ENCODE measurements at places on chromosomes 4 and X.

- DNase-seq: no peak
Observed at GRCh38 chrX:21700967-21701366, 42.8 kb upstream of the KLHL34 start.

- peak; percentile 1 for DNase-seq
Observed at GRCh38 chrX:53716328-53717088, 30.0 kb upstream of the HUWE1 start.

- DNase-seq: no peak
Observed at GRCh38 chrX:54066841-54067240, 22.6 kb upstream of the PHF8 start.

DNA sequence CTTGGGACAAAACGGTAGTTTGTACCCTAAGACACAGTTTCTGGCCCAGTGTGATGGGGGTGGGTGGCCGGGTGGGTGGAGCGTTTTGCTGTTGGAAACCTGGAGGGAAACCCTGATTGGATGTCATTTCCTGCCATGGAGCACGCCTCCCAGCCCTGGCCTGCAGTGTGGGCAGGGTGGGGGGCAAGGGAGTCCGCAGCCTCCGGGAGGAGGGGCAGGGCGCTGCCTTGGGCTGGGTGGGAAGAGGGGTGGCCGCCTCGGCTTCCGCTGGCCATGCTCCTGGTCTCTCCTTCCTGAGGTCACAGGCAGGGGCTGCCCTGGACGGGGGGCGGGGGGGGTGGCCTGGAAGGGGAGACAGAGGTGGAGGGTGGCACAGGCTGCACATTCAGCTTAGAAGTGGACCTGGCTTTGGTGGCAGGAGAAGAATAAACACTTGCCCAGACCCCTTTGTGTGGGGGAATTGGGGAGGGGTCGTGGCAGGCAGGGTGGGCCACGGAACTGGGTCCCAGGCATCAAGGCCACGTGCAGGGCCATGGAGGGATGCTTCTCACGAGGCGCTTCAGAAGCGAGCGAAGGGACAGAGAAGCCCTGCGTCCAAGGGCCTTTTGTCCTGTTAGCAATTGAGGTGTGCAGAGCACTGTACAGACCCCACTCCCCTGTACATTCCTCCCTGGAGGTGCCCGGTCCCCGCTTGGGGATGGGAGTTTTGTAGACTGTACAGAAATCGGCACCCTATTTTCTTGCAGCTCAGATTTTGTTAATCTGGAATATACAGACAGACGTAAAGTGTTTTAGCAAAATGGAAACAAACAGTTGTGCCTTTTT is 6.2 kb downstream of the NAT8L start:
- no peak for DNase-seq

- no peak for DNase-seq
Observed at GRCh38 chrX:2967584-2967983, 38.4 kb upstream of the ARSD start.

GRCh38 chr4:149690726-149691125 is 124.9 kb downstream of the IQCM start:
- no peak for DNase-seq

GRCh38 chr4:15188605-15189539 is 186.6 kb downstream of the CPEB2 start:
- DNase-seq: no peak

GRCh38 chr4:3773552-3774001 is 7.4 kb downstream of the ADRA2C start:
- peak; percentile 41 for DNase-seq

GRCh38 chr4:69835766-69836165 is 24.2 kb downstream of the SULT1E1 start:
- no peak for DNase-seq

DNA sequence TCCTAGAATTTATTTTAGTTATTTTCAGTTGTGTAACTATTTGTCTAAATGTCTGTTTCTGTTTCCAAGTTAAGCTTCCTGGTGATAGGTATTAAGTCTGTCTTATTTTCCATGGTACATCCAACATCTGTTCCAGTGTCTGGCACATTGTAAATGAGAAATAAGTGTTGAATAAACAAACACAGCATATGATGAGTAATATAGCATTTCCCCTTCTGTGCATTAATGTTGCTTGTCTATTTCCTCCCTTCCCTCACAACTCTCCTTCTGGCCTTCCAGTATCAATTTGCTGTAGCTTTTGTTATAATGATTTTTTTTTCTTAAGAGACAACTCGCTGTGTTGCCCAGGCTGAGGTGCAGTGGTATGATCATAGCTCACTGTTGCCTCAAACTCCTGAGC is 36.1 kb downstream of the COPS4 start:
- DNase-seq: no peak

Data from muscle of leg (tissue), 16 donors.